CD4-positive, alpha-beta T cell treated with Interleukin-2 at 100 ng/mL for 4 hours (primary cell): ENCODE measurements at places on chromosomes 6 and 20.

DNA sequence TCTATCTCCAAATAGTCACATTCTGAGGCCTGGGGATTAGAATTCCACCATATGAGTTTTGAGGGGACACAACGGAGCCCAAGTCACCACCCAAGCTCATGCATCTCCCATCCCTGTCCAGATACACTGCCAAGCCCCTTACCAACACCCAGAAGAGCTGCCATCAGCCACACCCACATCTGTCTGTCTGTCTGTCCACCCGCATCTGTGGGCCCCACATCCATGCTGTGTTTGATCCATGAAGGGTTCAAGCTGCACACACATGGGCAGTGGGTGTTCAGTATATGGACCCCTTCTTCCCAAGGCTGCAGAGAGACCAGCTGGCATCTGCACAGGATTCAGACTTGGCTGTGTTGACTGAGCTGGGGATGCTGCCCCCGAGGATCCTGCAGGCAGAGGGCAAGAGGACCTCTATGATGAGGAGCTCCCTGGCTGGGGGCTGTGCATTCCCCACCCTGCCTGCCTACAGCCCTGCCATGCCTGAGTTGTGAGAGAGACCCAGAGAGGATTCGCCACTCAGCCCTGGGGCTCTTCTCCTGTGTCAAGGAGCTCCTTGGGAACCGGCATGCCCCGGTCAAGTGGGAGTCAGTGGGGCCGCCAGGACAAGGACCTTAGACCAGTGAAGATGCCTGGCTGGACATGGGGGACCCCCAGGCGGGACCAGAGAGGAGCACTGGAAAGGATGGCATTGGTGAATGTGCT is 206.4 kb downstream of the SYNDIG1 start:
- no peak for DNase-seq

DNA sequence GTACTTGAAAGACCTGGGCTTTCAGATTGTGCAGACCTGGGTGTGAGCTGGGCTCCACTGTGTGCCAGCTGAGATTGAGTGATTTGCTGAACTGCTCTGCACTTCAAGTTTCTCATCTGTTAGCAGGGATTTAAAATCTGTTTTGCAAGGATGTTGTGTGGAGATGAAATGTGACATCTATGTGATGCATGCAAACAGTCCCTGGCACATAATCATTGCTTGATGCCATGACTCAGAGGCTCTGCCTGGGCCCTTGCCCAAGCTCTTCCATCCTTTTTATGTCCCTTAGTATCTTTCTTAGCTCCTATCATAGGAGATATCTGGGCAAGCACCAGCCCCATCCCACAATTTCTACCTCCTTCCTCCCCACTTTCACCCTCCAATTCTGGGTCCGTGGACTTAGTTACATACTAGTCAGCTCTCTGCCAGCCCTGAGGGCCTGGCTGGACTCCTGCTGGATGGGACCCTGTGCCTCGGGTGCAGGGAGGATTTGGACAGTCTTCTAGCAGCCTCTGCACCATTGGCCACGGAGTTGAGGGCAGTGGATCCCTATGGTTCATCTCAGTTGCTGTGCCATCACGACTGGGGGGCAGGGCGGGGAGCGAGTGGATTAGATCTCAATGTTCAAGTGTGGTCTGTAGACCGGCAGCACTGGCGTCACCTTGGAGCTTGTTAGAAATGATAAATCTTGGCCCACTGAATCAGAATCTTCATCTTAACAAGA is 103.6 kb downstream of the MAP3K7 start:
- no peak for DNase-seq

DNA sequence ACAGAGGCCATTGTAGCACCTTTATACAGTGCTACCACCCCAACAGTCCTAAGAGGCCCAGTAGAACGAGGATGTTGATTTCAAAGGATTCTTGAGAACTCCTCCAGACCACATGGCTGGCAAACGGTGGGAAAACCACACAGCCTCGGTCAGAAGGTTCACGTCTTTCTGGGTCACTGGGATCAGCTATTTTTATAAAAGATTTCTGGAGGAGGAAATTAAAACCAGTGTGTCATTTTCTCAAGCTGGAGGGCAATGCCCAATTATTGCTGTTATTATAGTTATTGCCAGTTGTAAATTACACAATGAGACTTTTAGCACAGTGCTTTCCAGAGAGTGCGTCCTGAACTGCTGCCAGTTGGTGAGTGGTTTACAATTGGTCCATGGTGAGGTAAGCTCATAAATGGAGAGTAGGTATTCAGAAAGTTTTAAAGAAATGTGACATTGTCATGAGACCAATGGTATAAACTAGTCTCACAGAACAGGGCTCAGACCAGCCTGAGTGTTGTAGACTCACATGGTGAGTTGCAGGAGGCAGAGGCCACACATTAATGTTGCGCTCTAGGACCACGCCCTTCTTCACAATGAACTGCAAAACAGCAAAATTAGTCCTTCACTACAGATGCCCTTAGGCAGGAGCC is 8.4 kb upstream of the PPP1R14C start:
- no peak for DNase-seq

GRCh38 chr6:160917572-160917971 is 74.0 kb upstream of the MAP3K4 start:
- DNase-seq = no peak

- DNase-seq = no peak
Observed at GRCh38 chr6:118501765-118502164, 46.3 kb upstream of the PLN start.

GRCh38 chr6:28474441-28475219 is 31.3 kb upstream of the ZSCAN23 start:
- no peak for DNase-seq

DNA sequence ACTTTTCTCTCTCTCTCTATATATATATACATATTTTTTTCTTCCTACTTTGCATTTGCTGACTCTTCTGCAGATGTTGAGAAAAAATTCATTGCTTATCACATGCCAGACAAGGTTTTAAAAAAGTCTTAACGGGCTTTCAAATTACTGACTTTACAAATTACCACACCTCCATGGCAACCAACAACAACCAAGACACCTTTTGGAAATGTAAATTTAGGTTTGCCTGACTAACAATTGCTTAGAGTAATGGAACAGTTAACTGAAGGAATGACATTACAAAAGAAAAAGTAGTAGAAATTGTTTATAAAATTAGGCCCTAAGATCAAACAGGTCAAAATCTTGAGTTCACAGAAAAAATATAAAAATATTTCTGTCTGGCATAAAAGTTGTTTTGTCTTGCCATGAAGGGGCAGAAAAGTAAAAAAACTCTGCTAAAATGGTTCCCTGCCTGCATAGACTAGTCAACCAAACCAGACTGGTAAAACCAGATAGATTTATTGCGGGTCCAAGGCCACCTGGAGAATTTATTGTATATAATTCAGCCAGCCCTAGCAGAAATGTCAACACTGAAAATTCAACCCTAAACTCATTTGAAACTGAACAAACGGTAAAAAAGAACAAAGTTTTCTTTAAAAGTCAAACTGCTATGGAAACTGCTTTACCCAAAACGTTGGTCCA is 92.8 kb upstream of the FRMD1 start:
- no peak for DNase-seq

- no peak for DNase-seq
Observed at GRCh38 chr6:64920257-64920656, 786.8 kb downstream of the EYS start.

- DNase-seq = no peak
Observed at GRCh38 chr6:156950084-156950483, 172.9 kb downstream of the ARID1B start.

- DNase-seq = no peak
Observed at GRCh38 chr20:61331543-61331942, 79.5 kb downstream of the CDH4 start.

DNA sequence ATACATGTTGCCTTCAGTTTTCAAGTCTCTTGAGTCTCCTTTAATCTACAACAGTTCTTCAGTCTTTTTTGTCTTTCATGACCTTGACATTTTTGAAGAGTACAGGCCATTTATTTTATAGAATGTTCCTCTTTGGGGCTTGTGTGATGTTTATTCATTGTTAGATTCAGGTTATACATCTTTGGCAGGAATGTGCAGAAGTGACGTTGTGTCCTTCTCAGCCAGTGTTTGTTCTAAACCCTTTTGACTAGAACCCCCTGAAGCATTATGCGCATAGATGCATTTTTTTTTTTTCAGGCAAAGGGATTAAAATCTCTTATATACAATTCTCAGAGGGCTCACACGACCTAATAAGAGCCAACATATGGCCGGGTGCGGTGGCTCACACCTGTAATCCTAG is 11.2 kb upstream of the NCOA5 start:
- no peak for DNase-seq

- DNase-seq = peak; percentile 49
Observed at GRCh38 chr20:50191544-50192363, 1.1 kb downstream of the CEBPB start.

DNA sequence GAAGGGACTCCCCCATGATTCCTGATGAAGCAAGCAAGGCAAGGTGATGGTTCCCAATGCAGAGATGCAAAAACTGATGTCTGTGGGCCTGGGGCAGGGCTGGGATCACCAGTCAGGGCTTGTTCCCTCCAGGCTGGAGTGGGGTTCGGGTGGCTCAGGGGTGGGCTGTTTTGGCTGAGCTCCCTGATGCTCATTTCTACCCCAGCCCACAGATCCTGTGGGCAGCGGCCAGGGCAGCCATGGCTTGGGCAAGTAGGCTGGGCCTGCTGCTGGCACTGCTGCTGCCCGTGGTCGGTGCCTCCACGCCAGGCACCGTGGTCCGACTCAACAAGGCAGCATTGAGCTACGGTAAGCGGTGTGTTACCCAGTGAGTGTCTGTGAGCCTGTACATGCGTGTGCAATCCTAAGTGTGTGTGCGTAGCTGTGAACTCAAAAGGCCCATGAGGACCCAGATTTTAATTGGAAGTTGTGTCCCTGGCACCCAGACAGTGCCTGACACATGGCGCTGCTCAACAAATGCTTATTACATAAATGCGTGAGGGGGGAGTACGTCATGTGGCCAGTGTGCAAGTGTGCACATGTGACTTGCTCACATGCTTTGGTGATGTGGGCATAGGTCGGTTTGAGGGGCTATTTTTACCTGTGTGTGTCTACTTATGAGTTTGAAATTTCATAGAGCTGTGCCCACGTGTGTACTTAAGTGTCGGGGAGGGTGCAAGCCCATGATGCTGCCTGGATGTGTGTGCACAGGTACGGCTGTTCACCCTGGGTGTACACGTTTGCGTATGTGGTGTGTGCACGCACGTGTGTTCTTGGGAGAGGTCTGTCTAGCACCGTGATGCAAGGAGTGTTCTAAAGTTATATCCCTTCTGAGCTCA is 1.1 kb downstream of the BPIFB2 start:
- DNase-seq = no peak

- DNase-seq = no peak
Observed at GRCh38 chr6:75204959-75205775, 686 bp downstream of the COL12A1 start.

GRCh38 chr20:8115436-8115835 is 16.6 kb upstream of the PLCB1 start:
- DNase-seq = no peak

DNA sequence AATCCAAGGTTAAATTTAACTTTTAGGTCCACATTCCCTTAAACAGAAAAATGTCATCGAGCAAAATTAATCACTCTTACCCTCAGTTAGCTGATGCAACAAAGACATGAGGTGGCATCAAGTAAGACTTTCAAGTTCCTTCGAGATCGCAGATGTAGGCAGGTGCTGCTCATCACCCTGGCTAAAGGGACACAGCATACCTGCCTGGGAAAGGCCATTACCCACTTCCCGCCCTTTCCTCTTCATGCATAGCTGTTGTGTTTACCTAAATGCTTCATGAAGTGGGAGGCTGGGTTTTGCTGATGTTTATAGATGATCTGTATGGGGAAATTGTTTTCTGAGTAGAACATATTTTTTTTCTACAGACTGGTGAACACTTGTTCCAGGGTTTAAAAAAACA is 67.7 kb downstream of the GFRA4 start:
- no peak for DNase-seq

DNA sequence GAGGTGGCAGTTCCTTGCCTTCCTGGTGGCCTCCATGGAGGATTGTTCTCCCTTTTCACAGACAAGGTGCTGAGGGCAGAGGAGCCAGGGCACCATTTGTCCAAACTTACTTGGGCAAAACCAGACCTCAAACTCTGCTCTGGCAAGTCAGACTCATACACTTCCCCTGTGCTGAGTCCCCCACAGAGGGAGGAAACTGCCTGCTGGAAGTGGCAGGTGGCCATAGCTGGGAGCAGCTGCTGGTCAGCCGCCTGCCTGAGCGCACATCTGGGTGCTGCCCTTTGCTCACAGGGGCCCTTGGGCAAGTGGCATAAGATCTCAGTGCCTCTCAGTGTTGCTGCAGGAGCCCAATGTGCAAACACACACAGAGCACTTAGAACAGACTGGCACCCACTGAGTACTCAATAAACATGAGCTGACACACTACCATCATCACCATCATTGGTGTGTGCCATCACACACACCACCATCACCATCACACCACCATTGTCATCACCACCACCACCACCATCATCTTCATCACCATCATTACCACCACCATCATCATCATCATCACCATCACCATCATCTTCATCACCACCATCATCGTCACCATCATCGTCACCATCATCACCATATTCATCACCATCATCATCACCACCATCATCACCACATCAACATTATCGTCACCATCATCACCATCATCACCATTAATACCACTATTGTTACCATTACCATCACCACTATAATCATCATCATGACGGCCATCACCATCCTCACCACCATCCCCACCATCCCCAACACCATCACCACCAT is 17.6 kb downstream of the NOL4L start:
- no peak for DNase-seq

DNA sequence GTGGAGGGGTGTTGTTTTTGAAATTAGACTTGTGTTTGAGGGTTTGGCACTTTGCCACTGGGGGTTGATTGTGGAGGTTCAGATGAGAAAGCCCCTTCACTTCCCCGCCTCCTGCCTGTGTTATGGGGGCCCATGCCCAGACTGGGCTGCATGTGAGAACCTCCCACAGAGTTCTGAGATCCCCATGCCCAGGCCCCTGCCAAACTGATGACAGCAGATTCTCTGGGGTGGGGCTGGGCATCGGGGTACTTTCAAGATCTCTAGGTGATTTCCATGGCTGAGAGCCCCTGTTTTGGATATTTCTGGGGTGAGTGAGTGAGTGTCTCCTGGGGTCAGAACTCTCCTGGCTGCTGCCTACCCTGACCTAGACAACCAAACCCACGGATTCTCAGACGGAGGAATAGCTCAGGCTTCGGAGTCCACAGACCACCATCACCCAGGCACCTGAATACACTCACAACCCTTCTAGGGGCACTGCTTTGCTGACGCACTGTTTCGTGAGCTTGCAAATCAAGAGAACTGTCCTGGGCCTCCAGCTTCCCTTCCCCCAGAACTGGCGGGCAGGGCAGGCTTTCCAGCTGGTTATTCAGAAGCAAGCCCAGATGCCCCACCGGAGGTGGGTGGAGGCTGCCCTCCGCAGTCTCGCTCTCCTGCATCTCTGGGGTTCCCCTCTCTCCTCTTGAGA is 6.3 kb downstream of the BCAS1 start:
- peak; percentile 38 for DNase-seq

GRCh38 chr6:163397326-163397725 is 17.2 kb upstream of the QKI start:
- DNase-seq = no peak

DNA sequence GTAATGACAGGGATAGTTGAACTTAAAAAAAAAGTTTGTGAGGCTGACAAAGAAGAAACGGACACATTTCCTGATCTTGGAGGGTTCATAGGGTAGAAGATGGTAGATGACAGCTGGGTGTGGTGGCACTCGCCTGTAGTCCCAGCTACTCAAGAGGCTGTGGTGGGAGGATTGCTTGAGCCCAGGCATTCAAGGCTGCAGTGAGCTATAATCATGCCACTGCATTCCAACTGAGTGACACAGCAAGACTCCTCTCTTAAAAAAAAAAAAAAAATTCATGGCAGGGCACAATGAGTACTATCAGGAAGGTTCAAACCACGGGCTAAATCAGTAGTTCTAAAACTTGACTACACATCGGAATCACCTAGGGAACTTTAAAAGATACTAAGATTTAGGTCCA is 2.0 kb upstream of the MICA start:
- no peak for DNase-seq
